ENCODE measurements at places on chromosomes 6 and 20. TPM values are rescaled to one million over a fixed set of nuclear protein-coding genes. Genes with fewer than 3 reads are reported as not detected.
A peak's percentile ranks its signal among the peaks of the same experiment; 100 is the strongest.

The OLIG3 gene
- 0.14 TPM for total RNA-seq

- H3K27me3 ChIP-seq, result no peaks in the 10 kb centered on the region
- no peak overlapping the region for H3K27ac ChIP-seq
- no peaks in the 10 kb centered on the region for H3K4me1 ChIP-seq
These were observed 60.6 kb upstream of the FAM184A start for GRCh38 chr6:119138906-119139541.

The ADGRF5 gene
- not detected for total RNA-seq

The ZC2HC1B gene
- not detected for total RNA-seq

DNA sequence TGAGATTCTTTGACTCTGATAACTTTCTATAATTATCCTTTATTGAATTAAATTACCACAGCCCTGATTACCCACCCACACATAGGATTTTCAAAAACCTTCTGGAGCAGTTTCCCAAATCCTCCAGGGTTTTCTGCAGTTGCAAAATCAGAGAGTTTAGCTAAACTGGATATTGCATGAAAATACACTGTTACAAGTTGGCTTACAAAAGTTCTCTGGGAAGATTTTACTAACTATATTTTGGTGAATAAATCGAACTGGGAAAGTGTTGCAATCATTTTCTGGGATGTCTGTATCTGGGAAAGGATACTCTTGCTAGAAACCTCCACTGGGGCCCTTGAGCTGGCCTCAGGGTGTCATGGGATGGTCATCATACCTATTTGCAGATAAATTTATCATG lies 97.6 kb upstream of the STMND1 start:
- H3K36me3 ChIP-seq, result peaks cover 2% of the 10 kb centered on the region
- H3K27me3 ChIP-seq, result peaks cover 25% of the 10 kb centered on the region
- no peaks in the 10 kb centered on the region for H3K4me1 ChIP-seq
- DNase-seq, result no peak
- H3K4me3 ChIP-seq, result no peak overlapping the region

GRCh38 chr6:90429713-90430112 lies 133.1 kb upstream of the BACH2 start:
- no peaks in the 10 kb centered on the region for H3K27me3 ChIP-seq
- no peak for DNase-seq
- no peak overlapping the region for H3K4me3 ChIP-seq
- H3K36me3 ChIP-seq, result peaks cover 8% of the 10 kb centered on the region
- H3K27ac ChIP-seq, result no peak overlapping the region

The SOX18 gene
- not detected for total RNA-seq

The KCTD20 gene
- 52.5 TPM for total RNA-seq

The TGIF2 gene
- total RNA-seq, result 76.4 TPM

The XPO5 gene
- 99.6 TPM for total RNA-seq

DNA sequence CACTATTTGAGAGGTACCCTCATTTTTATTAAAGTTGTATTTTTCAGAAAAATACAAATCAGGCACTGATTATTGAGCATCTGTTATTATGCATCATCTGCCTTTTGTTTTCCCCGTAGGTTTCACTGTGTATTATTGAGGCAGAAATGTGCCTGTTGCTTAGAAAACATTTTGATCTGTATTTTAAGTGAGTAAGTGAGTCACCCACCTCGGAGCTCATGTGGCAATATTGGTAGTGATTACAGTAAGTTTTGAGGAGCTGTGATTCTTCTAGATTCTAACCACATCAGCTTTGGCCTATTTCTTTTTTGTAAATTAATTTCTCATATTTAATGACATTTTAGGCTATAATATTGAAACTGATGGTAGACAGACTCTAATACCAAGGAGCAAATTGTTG lies 59.6 kb upstream of the LAMP5 start:
- no peak overlapping the region for H3K4me3 ChIP-seq
- DNase-seq, result no peak
- H3K36me3 ChIP-seq, result peaks cover 29% of the 10 kb centered on the region
- no peaks in the 10 kb centered on the region for H3K4me1 ChIP-seq
- no peaks in the 10 kb centered on the region for H3K27me3 ChIP-seq

- H3K4me1 ChIP-seq, result no peaks in the 10 kb centered on the region
- peaks cover 2% of the 10 kb centered on the region for H3K36me3 ChIP-seq
- no peak overlapping the region for H3K27ac ChIP-seq
- H3K27me3 ChIP-seq, result peaks cover 32% of the 10 kb centered on the region
- DNase-seq, result no peak
These were observed 1.3 kb upstream of the BPIFA2 start for GRCh38 chr20:33166533-33167113.

GRCh38 chr6:43738877-43739641 lies 31.0 kb upstream of the VEGFA start:
- peaks cover 18% of the 10 kb centered on the region for H3K4me1 ChIP-seq
- DNase-seq, result no peak
- no peaks in the 10 kb centered on the region for H3K27me3 ChIP-seq
- no peak overlapping the region for H3K27ac ChIP-seq

The MAS1 gene
- not detected for total RNA-seq

The SMLR1 gene
- not detected for total RNA-seq

DNA sequence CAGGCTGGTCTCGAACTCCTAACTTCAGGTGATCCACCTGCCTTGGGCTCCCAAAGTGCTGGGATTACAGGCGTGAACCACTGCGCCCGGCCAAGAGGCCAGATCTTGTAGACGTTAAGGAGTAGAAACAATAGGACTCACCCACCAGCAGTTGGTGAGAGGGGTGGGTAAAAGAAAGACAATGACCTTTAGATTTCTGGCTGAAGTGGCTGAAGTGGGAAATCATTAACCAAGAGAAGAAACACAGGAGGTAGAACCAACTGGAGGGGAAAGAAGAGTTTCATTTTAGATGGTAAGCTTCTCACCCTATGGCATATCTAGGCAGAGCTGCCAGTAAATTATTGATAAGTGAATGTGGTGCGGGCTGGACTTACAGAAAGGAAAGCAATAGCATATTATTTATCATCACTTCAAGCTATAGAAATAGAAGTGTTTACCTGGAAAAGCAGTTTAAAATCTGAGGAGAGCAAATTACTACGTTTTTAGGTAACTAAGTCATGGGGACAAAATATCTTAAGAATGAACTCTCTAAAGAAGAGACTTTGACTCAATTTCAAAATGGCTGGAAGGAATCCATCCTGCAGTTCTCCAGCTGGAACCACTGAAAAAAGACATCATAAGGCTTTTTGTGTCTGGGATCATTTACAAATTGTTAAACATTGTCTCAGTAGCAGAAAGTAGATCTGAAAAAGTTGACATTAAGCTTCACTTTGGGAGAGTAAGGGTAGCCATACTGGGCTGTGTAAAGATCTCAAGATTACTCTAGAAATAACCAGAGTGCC lies 109.6 kb downstream of the ALDH8A1 start:
- no peaks in the 10 kb centered on the region for H3K4me1 ChIP-seq
- H3K27ac ChIP-seq, result no peak overlapping the region
- H3K4me3 ChIP-seq, result no peak overlapping the region
- H3K27me3 ChIP-seq, result no peaks in the 10 kb centered on the region
- no peak for DNase-seq

- H3K27me3 ChIP-seq, result peaks cover 86% of the 10 kb centered on the region
- DNase-seq, result no peak
- H3K36me3 ChIP-seq, result no peaks in the 10 kb centered on the region
- H3K4me1 ChIP-seq, result peaks cover 47% of the 10 kb centered on the region
- peak overlapping the region; percentile 84 for H3K4me3 ChIP-seq
These were observed 1.4 kb downstream of the LAMP5 start for GRCh38 chr20:9515741-9516233.

The HLA-DOA gene
- total RNA-seq, result 1.7 TPM

DNA sequence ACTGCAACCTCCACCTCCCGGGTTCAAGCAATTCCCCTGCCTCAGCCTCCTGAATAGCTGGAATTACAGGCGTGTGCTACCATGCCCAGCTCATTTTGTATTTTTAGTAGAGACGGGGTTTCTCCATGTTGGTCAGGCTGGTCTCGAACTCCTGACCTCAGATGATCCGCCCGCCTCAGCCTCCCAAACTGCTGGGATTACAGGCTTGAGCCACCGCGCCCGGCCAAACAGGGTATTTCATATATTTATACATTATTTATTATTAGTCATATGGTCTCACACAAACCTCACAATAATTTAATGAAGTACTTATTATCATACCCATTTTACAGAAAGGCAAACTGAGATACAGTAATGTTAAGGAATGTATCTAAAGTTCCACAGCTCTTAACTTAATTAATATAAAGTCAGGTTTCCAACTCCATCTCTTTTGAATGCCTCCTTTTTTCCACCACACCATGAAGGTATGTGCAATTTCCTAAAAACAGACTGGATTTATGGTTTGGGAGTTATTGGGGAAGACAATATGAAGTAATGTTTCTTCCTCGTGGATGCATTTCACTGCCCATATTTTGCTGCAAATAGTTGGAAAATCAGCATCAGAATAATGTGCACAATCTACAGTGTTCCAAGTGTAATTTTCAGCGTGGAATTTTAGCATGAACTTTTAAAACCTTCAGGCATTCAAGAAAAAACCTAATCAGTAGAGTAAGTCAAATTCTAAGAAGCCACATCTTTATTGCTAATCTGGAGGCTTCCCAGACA lies 65.7 kb downstream of the ZMYND8 start:
- H3K36me3 ChIP-seq, result peaks cover 42% of the 10 kb centered on the region
- DNase-seq, result no peak
- no peaks in the 10 kb centered on the region for H3K4me1 ChIP-seq
- H3K27ac ChIP-seq, result no peak overlapping the region

The CDH4 gene
- total RNA-seq, result 7.8 TPM

- H3K27ac ChIP-seq, result no peak overlapping the region
- no peak for DNase-seq
- no peak overlapping the region for H3K4me3 ChIP-seq
- no peaks in the 10 kb centered on the region for H3K4me1 ChIP-seq
- H3K27me3 ChIP-seq, result no peaks in the 10 kb centered on the region
- no peaks in the 10 kb centered on the region for H3K36me3 ChIP-seq
These were observed 440.3 kb upstream of the HS3ST5 start for GRCh38 chr6:114783083-114783482.

DNA sequence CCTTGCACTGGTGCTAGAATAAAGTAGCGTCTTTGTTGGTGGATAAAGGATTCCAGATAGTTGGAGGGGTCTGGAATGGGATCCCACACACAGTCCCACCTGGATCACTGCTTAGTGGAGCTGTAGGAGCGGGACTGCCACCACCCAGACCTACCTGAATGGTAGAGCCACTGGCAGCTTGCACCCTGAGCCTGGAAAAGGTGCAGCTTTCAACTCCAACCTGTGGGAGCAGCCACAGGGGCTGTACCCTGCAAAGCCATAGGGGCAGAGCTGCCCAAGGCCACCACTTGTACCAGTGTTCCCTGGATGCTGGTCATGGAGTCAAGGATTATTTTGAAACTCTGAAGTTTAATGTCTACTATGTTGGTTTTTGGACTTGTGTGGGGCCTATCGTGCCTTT lies 26.9 kb downstream of the VTA1 start:
- H3K4me3 ChIP-seq, result no peak overlapping the region
- H3K27me3 ChIP-seq, result no peaks in the 10 kb centered on the region
- peaks cover 26% of the 10 kb centered on the region for H3K36me3 ChIP-seq
- H3K4me1 ChIP-seq, result no peaks in the 10 kb centered on the region

The ASIP gene
- not detected for total RNA-seq

Measured in neural crest cell (in vitro differentiated cells).